ENCODE measurements at places on chromosomes 5 and 9.

GRCh38 chr9:129113645-129114304, 2.6 kb downstream of the PTPA start:
- no peak for ATAC-seq

DNA sequence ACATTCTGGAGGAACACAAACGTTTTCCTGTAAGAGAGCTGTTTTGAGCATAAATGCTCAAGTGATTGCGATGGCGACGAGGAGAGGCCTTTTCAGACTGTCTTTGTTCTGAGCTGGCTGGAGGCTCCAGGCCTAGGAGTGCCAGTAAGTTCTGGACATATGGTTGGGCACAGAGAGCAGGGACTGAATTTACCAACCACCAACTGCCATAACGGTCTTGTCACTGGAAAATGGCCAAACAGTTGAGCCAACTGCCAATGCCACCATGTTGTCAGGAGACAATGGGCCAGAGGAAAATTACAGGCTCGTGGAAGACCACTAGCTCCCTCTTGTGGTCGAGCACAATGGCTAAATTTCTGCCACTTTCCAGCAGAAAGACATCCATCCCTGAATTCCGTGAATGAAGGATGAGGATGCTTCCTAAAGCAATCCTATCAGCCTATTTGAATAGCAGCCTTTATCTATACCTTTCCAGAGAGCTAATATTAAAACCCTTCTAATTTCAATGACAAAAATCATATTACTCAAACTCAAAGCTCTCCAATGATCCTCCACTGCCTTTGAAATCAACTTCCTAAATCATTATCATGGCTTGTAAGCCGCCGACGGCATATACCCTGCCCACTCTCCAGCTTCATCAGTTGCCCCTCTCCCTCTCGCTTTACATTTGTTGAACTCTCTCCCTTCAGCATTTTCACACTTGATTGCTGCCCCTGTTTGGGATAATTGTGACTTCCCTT, 66.9 kb upstream of the GLIS3 start:
- no peak for ATAC-seq

DNA sequence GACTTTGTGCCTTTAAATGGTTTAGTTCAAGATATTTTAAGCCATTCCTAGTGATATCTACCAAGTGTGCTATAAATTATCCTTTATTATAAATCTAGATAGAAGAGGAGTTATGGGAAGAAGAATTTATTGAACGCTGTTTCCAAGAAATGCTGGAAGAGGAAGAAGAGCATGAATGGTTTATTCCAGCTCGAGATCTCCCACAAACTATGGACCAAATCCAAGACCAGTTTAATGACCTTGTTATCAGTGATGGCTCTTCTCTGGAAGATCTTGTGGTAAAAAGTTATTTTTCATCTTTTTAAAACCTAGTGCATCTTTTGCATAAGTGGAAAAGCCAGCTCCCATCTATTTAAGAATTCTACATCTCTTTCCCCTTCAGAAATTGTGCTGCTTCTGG, 18.6 kb downstream of the SLC23A1 start:
- ATAC-seq = no peak

DNA sequence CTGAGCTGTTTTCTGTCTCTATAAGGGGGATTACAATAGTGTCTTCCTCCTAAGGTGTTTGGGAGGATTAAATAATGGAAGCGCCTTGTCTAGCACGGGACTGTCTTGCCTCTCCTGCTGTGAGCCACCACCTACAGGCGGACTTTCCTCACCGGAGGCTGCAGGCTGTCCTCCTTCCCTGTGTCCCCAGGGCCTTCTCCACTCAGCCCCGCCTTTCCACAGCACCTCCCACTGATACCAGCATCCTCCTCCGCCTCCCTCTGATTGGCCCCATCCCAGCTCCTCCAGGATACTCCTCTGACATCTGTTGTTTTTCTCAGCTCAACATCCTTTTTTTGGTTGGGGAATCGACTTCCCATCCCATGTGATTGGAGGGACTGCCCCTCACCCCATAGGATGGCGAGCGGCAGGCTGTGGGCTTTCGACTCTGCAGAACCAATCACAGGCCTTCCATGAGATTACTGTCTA, 851 bp upstream of the ZDHHC12 start:
- ATAC-seq = peak; percentile 1

DNA sequence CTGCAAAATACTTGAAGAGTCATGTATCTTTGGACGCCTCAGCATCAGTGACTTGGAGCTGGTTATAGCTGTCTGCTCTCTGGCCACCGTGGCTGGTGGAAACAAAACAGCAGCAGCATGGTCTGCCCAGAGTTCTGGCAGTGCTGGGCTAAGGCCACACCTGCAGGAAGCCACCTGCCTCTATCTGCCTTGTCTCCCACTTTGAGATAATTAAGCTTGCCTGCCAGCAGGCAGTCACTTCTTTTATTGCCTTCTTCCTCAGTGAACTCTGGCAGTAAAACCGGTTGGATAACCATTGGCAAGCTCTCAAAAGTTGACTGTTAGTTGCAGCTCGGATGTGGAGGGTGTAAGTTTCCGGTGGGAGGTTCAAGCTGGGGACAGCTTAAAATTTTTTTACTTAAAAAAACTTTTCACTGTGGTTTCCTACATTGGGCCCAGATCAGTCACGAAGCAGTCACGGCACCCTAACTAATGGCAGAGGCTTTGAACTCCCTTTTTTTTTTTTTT, 4.9 kb downstream of the SMIM3 start:
- ATAC-seq = peak; percentile 56

GRCh38 chr9:81776390-81776789, 87.0 kb upstream of the TLE1 start:
- ATAC-seq = no peak

DNA sequence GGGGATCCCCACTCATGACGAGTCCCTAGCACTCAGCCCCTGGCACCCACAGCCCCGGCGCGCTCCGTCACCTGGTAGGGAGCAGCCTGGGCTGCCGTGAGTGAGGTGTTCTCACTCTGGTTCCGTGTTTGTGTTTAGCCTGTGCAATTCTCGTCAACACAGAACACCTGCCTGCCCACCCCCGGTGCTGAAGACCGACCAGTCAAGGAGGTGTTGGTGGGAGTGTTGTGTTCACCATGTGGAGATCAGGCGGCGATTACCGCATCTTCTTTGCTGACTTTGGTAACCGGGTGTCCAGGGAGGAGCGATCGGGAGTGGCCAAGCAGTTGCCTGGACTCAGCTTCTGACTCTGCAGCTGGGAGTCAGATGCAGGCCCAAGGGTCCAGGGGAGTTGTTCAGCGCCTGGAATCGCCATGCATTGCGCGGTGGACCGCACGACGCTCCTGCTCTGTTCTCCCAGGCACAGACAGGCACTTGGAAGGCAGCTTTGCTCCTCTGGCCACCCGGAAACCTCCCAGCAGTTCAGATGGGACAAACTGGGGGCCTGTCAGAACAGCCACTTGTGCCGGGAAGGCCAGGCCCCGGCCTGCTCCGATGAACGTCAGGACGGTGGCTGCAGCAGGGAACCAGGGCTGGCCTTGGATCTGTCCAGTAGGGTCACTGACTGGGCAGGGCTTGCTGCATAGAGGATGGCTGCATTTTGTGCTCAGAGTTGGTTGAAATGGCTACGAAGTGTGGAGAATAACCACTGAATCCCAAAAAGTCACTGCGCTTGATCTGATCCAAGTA, 28.2 kb downstream of the EXOC3 start:
- no peak for ATAC-seq

- peak; percentile 16 for ATAC-seq
Observed at GRCh38 chr5:132073231-132074013, at the start of gene CSF2. Gene CSF2, plus strand, starts transcription at chr5:132073789. Its CDS starts 35 bp downstream, at chr5:132073824.

DNA sequence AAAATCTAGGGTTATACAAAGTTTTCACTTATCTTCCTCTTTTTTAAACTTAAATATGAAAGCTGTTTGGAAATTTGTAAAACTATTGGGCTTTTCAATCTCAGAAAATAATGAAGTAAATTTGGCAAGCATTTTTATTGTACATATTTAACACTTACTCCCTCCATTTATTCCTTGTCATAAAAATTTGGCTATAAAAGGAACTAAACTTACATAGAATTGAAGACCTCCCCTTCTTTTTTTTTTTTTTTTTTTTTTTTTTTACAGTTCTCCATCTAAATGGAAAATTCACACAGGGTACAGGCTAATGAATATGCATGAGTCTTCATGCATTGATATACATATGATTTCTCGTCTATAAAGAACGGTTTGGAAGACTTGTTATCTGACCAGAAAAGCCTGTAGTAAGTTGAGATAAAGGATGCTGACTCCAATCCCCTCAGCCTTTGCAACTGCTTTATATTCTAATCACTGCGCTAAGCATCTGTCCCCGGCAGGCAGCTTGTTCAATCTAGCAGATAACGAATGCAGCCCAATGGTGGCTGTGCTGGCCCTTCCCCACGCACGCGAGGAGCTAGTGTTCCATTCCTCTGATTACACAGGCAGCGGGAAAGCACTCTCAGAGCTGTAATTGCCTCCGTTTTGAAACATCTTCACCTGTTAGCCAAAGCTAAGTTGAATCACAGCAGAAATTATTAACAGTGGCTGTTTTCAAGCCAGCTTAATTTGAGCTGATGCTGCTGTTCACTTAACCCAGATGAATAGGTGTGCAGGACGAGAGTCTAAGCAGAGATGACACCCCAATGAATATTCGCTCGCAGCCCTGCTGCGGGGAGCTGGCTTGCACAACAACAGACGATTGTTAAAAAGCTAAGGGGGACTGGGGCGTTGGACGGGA, 453.8 kb upstream of the ZNF608 start:
- peak; percentile 70 for ATAC-seq

- ATAC-seq = no peak
Observed at GRCh38 chr9:35835216-35835632, 6.2 kb downstream of the TMEM8B start.

DNA sequence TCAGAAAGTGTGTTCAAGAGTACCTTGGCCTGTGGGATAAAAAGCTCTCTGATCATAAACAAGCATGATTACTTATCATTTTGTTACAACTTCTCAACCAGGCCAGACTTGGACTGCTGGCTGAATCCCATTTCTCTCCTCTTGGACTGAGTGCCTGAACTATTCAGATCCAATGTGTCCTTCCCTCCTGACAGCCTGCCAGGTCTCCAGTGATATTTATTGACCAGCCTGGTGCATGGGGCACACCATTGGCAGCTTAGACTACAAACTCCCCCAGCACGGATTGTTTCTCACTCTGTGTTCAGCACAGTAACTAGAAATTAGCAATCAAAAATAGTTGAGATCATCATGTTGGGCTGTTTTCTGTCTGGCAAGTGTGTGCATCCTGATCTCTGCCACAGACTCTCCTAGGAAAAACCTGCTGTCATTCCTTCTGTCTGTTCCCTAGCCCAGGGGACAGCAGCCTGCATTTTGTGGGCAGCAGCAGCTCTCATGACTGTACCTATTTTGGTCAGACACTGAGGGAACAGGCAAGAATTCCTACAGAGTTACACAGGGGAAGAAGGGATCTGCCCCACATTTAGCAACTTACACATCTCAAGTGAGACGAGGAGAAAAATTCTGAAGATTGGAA, 348.1 kb downstream of the ADAMTS6 start:
- ATAC-seq = no peak

DNA sequence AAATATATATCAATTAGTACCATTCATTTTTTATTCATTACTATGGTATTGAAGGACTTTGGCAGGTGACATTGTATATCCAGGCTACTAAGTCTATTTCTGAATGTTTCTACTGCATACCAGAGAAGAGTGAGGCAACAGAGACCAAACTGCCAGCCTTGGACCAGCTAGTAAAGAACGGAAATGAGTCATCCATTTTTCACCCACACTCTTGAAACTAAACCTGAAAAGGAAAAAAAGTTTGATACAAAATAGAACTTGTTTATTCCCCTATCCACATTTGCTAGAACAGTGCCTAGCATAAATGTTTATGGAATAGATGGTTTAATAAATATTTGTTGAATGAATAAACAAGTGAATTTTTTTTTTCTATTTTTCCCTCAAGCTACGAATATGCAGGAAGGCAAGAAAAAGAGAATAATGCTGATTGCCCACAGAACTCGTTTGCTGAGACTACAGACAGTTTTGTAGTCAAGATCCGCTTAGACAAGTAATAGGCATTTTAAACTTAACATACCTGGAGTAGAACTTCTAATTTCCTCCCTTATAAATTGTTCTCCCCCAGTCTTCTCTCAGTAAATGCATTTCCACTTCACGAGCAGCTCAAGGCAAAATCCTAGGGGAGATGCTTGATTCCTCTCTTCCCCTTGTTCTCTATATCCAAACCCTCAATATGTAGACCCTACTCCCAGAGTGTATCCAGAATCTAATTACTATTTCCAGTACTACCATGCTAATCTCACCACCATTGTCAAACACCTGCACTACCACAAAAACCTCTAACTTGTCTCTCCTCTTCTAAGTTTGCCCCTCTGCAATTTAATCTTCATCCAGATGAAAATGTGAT, 146.2 kb upstream of the RASA1 start:
- ATAC-seq = peak; percentile 89

- ATAC-seq = no peak
Observed at GRCh38 chr5:35863159-35863558, 6.5 kb downstream of the IL7R start.

GRCh38 chr5:82734347-82734746, 342.8 kb downstream of the TMEM167A start:
- no peak for ATAC-seq

DNA sequence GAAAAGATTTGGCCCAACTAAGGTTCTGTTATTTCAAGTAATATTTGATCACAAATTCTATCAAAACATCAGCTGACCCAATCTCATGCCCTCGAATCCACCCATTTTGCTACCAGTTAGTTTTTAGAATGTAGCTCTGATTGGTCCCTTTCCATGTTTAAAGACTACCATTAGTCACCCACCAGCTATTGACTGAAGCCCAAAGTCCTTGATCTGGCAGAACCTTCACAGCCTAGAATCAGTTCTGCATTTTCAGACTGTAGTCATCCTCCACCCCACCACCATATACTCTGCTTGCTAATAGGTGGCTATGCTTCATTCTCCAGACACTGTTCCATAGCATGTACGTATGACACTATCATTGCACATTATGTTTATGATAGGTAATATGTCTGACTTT, 182.2 kb upstream of the TARS1 start:
- ATAC-seq = no peak

All from stimulated activated memory B cell treated with anti-CD40 and anti-IgM and Interleukin-4, amounts not matched to agents 10 μg/mL and 1 μg/mL and 100 μg/mL, for 72 hours (primary cell).